ENCODE measurements at places on chromosomes 3 and 15. TPM values are rescaled to one million over a fixed set of nuclear protein-coding genes. Genes with fewer than 3 reads are reported as not detected.

- DNase-seq: no peak
These were observed 24.9 kb downstream of the FMN1 start for GRCh38 chr15:33169625-33170024.

DNA sequence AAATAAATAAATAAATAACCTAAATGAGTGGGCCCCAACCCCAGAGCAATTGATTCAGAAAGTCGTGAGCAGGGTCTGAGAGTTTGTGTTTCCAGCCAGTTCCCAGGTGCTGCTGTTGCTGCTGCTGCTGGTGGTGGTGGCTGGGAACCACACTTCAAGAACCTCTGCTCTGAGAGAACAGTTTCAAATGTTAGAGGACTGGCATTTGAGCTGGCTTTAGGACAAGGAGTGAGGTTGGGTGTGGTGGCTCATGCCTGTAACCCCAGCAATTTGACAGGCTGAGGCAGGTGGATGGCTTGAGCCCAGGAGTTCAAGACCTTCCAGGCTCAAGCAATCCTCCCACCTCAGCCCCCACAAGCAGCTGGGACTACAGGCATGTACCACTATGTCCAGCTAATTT lies 123.1 kb upstream of the UBE2E1 start:
- DNase-seq: no peak

Gene NR1I2
- not detected for total RNA-seq

Gene CDC25A
- total RNA-seq: 1.1 TPM

Gene RRP9
- 7.7 TPM for total RNA-seq

Gene ZNF385D
- 2.6 TPM for total RNA-seq

DNA sequence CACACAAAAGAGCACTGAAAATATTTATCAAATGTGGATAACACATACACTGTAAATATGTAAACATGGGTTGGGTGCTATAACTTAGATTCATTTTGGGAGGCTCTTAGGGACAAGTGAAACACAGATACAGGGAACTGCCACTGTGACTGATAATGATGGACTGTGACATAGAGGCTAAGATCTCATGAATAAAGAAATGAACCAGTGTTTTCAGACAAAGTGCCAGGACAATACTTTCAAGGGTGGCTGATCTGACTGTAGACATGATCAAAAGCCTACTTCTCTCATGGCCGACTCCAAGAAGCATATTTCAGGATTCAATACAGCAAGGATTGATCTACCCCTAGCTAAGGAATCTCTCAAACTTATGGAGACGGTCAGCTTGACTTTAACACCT lies 353.8 kb downstream of the FGF12 start:
- DNase-seq: no peak

- no peak for DNase-seq
These were observed 96.6 kb downstream of the SLC9A9 start for GRCh38 chr3:143751643-143752178.

DNA sequence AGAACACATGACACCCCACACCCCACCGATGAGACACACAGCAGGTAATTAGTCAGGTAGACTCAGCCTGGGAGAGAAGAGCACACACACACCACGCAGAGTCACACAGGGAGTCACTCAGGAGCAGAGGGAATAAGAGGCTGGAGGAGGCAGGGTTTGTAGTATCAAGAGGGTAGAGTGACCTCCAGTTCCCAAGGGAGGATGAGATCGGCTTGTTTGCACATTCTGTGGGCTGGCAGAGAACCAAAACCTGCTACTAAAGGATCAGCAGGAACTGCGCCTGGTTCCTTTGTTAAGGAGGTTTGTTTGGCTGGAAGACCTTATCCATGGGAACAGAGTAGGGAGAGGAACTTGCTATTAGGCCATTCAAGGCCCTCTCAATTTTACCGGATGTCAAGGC lies 281.4 kb upstream of the SLCO3A1 start:
- no peak for DNase-seq

Gene GOLGA6A
- total RNA-seq: not detected

Gene LTF
- total RNA-seq: 4.8 TPM

Gene PLSCR2
- not detected for total RNA-seq

GRCh38 chr3:108241721-108242120 lies 19.5 kb upstream of the IFT57 start:
- no peak for DNase-seq

DNA sequence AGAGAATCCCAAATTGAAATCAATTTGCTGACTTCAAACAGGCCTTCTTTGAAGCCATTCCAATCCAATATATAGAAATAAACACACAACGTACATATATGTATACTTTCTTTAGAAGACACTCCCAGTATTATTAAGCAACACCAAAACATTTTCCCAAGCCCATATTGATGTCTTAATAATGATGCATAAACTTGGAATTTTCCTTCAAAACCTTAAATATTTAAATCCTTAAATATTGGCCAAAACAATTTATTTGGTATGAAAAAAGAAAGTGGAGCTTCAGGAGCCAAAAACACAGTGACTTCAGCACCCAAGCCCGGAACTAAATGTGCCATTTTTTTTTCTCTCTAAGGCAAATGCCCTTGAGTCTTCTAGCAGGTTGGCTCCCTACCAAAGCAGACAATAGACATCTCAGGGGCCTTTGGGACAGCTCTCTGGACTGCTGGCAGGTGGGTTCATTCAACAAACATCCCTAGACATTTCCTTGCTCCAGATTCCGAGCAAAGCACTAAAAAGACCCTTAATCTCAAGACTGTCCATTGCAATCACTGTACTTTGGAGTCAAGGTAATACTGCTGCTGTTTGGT lies 384.7 kb downstream of the NTRK3 start:
- no peak for DNase-seq

GRCh38 chr3:13594146-13594545 lies 45.2 kb downstream of the FBLN2 start:
- DNase-seq: no peak

DNA sequence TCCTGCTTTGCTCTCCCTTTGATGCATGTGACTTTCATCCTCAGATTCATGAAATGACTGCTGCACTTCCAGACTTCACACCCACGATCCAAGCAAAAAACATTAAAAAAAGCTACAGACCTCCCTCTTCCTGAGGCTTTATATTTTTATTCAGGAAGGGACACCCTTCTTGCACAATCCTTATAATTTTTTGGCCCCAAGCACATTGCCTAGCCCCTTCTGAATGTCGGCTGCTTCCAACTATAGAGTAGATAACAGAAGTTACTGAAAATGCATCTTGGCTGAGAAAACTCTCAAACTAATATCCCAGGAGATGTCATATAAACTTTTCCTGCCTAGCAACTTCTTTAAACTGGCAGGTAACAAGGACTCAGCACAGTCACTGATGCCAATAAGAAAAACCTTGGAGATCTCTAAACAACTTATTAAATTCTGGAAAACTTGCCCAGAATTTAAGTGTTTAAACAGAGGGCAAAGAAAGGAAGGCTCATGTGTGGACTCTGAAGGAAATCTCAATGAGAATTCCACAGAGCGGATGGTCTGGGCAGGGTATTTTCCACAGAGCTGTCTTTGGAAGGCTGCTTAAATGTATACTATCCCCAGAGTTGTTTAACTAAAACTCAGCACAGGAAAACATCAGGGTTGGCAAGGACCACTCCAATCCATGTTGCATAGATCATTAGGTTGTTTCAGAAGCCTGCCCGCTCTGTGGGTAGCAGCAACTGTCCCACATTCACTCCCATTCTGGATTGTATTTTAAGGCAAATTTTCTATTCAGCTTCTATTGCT lies 746.8 kb upstream of the LMCD1 start:
- DNase-seq: no peak

Gene ZPLD1
- total RNA-seq: not detected

DNA sequence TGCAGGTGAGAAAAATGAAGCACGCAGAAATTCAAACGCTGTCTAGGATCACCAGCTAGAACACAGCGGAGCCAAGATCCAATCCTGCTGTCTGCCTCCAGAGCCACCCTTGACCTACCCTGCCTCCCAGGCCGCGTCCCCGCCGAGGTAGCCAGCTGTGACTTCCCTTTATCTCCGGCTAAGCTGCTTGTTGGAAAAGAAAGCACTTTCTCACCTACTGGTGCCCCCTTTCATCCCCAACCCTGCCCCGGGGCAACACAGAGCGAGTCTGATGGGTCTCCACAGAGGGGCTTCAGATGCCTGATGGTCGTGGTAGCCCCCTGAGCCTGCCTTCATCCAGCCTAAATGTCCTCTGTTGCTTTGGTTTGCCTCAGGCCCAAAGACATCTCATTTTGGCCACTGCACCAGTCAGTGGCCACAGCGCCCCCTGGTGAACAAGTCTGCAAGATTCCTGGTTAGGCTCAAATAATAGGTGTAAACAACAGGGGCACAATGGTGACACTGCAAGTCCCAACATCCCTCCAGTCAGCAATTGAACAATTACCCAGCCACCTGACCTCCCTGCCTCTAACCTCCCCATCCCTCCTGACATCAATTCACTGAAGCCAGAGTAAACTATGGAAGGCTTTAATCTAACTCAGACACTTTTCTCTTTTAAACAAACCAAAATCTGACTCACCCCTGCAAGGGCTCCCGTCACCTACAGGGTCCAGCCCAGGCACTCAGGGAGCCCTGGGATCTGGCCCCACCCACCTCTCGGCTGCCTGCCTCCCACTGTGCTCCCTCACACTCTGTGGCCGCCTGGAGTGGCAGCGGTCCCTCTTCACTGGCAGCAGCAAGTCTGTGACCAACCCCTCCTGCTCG lies 27.3 kb upstream of the BCL2L10 start:
- peak; percentile 81 for DNase-seq

DNA sequence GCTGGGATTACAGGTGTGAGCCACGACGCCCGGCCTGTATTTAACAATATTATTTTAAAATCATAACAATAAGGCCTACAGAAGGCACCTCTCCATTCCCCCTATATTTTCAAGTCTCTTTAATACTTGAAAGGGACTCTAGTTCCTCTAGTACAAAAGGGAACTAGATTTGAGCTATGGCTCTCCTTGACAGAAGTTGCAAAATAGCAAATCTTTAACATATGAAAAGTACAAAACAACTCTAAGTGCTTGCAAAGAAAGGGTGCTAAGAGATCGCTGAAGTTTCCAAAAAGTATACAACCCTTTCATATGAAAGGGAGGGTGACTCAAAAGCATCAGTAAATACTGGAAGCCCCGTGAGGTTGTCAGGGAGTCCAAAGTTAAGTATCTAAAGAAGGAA lies 23.8 kb downstream of the AP3S2 start:
- no peak for DNase-seq

GRCh38 chr3:59138966-59139365 lies 89.1 kb upstream of the CFAP20DC start:
- peak; percentile 37 for DNase-seq

DNA sequence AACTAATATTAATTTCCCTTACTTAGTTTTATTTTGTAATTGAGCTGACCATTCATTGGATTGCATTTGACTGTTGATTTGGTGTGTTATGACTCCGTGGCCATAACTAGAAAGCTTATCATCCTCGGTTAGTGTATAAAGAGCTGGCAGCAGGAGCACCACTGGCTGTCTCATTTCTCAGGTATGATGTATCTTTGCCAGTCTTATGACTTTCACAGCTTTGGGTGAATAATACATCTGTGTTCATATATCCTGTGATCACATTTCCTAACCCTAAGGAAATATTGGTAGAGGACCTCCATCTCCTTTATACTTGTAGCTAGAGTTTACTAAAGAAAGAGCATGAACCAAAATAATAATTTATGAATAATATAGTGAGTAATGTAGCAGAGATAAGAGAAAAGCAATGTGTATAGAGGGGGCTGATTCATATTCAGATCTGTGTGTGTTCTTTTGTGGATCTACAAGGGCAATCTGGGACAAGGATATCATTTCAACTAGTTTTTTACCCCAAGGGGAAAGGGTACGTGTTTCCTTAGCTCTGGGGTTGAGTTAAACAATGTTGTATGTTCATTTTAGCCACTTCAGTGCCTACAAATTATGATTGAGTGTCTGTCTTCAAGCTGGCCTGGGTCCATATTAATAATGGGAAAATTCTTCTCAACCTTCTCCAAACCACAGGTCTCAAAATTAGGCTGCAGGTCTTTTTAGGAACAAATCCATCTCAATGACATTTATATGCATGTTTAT lies 901.7 kb downstream of the NTRK3 start:
- DNase-seq: no peak

- DNase-seq: no peak
These were observed 40.2 kb downstream of the TNFAIP8L3 start for GRCh38 chr15:51054535-51054934.

DNA sequence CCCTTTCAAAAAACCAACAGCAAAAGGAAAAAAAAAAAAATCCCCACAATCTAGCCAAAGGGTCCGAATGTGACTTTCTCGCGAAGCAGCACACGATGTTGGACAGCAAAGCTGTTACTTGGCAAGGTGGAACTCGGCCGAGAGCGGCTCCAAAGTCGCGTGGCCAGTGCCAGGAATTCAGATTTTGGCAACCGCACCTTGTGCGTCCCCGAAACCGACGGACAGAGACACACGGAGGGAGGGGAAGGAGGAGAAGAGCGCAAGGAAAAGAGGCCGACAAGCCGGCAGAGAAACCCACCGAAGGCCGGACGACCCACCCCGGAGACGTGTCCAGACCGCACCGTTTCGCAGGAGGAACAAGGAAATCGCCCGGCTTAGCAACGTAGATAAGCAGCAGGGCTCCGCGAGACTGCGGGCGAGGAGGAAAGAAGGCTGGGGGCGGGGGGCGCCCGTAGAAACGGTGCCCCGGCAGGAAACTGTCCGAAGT lies 517.3 kb downstream of the MECOM start:
- peak; percentile 70 for DNase-seq

Gene GOLGA6L7
- total RNA-seq: not detected

Gene DLG1
- 48.6 TPM for total RNA-seq

DNA sequence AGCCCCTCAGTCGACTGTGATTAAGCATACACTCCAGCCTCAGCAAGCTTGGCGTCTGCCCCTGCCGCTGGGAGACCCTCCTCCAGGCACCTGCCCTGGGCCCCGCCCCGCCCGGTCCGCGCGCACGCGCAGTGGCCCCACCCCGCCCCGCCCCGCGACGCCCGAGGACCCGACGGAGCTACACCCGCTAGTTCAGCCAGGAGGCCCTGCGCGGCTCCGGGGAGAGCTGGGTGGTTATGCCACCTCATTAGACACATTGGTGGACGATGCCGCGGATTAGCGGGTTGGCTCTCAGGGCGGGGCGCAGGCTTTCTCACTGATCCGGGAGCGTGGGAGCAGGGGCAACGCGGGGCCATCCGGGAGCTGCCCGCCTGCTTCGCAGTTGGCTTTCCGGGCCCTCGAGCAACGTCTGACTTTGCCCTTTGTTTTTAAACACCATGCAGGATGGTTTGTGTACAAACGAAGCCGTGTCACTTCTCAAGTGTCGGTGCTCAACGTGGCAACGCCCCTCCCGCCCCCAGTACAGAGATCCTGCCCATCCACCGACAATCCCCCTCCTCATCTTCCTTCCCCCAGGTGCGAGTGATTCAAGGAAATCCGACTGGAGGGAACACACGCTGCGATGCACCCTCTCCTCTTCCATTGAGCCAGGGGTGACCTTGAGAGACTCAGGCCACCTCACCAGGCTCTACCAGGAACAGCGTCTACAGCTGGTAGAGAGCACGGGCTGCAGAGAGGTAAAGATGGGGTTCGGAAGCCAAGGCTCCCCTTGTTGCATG lies 109.3 kb downstream of the SHQ1 start:
- DNase-seq: peak; percentile 78

Gene CLDN16
- not detected for total RNA-seq

Gene CNTN4
- 2.5 TPM for total RNA-seq

DNA sequence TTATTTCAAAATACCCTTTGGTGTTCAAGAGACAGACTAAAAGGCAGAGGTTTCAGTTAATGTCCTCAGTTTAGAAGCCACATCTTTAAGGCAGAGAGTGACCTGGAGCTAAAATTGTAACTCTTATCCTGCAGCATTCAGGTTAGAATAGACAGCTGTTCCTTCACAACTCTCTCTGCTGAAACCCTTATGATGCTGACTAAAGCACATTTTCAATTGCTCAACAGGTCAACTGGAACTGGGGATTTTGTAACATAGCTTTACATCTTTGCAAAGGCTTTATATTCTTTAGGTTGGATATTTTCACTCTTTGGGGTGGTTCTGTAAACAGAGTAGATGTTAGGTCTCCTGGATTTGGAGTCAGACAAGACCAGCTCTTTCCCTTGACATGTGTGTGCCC lies 20.3 kb upstream of the PLSCR4 start:
- no peak for DNase-seq
